ENCODE measurements at places on chromosomes 7 and 10.

DNA sequence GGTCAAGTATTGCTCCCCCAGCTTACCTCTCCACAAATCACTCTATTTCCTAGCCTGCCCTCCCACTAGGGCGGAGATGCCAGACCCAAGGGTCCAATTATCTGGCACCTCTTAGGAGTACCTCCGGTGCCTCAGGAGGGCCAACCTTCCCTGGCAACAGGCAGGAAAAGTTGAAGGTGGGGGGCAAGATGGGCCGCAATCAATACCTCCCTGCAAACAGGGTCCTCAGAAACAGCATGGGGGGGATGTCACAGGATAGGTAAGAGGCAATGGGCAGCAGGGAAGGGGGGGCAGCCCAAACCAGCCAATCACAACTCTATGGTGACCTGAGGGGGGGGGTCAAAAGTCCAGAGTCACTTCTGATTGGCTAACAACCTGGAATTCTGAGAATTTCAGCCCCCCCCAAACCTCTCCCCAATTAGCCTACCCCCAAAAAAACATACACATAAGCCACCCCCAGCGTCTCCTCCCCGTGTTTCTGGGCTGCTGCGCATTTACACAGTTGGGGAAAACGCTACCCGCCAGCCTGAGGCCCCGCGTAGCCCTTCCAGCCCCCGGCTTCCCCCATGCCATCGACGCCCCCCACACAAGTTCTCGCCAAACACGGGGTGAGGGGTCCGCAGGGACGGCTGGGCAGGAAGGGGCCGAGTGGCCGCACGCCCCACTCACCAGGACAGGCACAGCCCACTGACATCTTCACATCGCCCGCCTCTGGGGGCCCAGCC, 589 bp downstream of the LDB1 start:
- DNase-seq: peak; percentile 39

DNA sequence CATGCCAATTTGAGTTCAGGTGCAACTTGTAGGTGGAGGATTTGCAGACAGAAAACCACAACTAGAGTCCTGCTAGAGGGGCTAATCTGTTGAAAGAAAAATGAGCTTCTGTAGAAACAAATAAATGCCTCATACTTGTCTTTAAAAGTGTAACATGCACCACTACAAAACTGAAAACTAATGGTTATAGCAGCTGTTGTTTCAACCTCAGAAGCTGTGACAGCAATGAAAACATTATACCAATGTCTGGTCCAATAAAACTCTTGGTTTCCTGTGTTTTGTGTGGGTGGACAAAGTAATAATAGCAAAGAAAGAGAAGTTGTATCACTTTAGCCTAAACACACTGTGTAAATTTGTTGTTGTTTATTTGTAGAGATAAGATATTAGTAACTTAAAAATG, 3.4 kb upstream of the PPP1R9A start:
- no peak for DNase-seq

DNA sequence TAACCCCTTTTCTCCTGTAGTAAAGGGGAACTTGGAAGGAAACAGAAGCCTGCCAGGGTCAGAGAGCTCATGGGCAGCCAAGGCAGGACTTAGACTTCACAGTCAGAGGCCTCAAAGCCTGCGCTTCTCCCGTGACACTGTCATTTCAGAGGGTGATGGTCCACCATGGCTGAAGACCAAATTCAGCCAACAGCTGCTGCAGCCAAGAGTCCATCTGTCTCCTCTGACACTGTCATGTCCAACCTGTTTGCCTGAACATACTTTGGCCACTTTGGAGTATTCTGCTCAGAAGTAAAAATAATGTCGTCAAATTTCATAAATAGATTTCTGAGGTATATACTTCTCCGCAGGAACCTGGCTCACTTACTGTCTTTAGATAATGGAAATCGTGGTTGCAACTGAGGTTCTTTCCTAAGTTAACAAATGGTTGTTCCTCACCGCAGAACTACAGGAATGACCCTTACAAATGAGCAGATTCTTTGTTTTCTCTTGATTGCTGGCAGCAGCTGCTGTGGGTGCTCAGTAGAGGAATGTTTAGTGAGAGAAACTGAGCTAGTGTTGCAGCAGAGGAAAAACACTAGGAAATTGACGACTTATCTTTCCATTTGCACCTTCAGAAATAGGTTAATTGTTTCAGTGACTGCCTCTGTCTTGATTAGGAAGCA, 626.5 kb downstream of the SDK1 start:
- no peak for DNase-seq

DNA sequence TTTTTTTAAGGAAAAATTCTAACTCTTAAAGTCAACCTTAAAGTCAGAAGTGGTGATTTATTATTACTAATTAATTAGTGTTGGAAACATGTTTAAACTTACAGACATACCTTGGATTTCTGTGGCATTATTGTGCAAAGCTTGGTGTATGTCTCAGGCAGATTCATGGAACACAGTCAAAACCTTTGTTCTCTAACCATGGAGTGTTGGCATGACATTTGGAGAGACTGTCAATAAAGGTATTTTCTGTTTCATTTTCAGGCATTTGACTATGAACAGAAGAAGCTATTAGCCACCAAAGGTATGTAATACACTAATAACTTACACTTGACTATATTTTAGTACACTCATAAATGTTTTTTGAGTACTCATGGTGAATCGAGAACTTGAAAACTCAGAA, 293.7 kb downstream of the BICC1 start:
- DNase-seq: no peak

DNA sequence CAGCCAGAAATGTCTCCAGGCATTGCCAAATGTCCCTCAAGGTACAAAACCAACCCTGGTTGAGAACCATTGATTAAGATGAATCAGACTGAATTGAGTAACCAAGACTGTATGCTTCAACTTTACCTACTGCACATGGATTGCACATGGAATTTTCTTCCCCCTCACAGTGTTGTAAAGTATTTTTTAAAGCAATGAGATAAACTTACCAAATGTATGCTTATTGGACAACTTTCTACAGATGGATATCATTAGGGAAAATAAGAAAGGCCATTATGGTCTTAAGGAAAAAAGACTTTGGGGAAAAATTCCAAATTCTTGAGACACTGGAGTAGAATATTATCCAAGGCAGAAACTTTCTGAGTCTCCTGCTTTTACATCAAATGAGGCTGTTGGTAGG, 20.9 kb upstream of the MTPN start:
- DNase-seq: no peak
